ENCODE measurements at places on chromosomes 3 and 15.

DNA sequence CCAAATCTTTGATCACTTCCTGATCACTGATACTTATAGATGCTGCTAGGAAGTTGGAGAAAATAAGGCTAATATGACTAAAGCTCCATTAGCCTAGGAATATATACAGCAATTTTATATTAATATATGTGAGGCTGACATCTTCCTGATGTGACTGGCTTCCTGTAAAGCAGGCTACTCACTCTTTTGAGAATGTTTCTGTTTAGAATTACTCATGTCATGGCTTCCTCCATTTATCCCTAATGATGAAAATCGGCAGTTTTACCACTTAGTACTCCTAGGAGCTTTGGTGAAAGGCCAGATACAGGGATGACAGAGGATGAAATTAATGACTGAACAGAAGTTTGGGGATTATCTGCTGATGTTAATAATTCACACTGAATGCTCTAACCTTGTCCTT, 3.9 kb upstream of the MAP1A start:
- DNase-seq: no peak

DNA sequence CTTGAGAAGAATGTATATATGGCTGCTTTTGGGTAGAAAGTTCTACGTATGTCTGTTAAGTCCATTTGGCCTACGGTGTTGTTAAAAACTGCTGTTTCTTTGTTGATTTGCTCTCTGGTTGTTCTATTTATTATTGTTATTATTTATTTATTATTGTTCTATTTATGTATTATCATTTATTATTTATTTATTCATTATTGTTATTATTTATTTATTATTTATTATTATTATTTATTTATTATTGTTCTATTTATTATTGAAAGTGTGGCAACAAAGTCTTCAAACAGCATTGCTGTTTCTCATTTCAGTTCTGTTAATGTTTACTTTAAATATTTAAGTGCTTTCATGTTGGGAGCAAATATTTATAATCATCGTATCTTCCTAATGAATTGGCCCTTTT, 66.7 kb downstream of the SI start:
- no peak for DNase-seq

GRCh38 chr3:53073553-53074365, 27.9 kb upstream of the SFMBT1 start:
- DNase-seq: no peak

GRCh38 chr3:33901862-33902563, 103.6 kb downstream of the PDCD6IP start:
- DNase-seq: no peak

DNA sequence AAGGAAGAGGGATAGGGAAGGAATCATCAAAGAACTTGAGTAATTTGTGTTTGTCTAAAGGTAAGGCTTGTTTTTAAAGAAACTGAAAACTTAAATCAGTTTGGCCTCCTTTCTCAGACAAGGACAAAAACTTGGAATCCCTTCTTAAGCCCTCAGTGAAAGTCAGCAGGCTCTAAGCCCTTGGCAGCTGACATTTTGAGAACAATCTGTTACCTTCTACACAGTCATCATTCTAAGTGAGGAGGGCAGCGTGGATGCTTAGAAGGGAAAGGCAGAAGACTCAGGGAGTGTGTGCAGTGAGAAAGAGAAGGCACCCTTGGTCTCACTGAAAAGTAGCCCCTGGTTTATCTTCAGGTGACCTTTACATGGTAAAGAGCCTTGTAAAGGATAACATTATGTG, 10.8 kb downstream of the HSPBAP1 start:
- DNase-seq: no peak

- no peak for DNase-seq
Measured at GRCh38 chr15:69861331-69862171, 236.2 kb downstream of the TLE3 start.

GRCh38 chr3:14431917-14432834, 29.8 kb downstream of the SLC6A6 start:
- DNase-seq: peak; percentile 90

- no peak for DNase-seq
Measured at GRCh38 chr3:132311841-132312240, 5.4 kb upstream of the ACP3 start.

- no peak for DNase-seq
Measured at GRCh38 chr15:77541421-77542181, 91.1 kb downstream of the LINGO1 start.

Measured in activated T-helper 9 cell treated with anti-CD3 and anti-CD28 coated beads, Interleukin-2, amount 50 U/mL, for 16 hours (primary cell).